ENCODE measurements at places on chromosomes 2 and 18.

- DNase-seq: no peak
These were observed 126.5 kb downstream of the LPIN1 start for GRCh38 chr2:11872948-11873269.

DNA sequence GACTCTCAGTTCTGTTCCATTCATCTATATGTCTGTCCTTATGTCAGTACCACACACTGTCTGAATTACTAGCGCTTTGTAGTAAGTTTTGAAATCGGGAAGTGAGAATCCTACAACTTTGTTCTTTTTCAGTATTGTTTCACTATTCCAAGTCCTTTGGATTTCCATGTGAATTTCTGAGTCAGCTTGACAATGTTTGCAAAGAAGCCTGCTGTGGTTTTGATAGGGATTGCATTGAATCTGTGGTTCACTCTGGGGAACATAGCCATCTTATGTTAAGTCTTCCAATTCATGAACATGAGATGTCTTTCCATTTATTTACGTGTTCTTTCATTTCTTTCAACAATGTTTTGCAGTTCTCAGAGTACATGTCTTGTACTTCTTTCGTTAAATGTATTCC is 15.0 kb downstream of the SLC3A1 start:
- no peak for DNase-seq

DNA sequence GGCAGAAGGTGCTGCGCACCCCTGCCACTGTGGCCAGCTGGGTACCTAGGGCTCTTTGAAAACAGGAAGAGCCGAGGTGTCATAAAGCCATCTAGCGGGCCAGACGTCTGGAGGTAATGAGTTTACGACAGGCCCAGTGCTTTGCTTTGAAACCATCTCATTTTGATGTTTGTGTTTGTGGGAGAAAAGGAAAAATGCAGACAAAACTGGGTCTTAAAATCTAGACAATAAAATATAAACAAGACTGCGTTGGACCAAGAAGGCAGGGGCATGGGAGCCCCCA is 3.2 kb downstream of the HOXD9 start:
- DNase-seq: no peak

DNA sequence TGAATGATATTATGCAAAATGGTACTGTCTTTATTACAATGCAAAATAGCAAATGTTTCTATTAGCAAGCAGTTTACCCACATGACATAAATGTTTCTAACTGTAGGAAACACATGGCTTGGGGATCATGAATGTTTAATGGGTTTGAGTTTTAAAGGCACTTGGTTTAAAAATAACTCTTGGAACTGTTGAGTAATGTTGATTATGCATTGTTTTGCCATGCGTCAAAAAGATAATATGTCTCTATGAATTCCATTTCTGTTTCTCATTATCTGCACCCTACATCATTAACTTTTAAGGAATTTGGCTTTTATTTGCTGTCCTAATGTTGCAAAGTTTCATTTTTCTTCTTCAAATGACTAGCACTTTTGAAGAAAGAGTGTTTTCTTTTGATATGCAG is 1355.5 kb downstream of the SUCLG1 start:
- no peak for DNase-seq

- DNase-seq: no peak
These were observed 40.7 kb upstream of the RAB27B start for GRCh38 chr18:54787616-54788015.

DNA sequence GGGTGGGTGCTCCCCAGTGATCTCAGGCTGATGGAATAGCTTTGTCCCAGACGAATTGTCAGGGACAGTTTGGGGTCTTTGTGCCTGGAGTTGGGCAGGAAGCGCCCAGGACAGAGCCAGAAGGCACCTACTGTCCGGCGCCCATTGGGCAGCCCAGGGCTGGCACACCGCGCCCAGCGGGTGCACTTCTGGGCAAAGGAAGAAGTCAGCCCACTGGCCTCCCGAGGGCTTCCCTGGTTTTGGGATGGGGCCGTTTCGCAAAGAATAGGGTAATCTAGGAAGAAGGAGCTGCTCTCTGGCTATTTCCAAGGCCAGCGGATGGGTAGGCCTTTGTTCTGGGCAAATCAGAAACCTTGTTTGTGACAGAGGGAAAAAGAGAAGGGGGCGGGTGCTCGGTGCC is 3.5 kb upstream of the SIX2 start:
- DNase-seq: no peak

DNA sequence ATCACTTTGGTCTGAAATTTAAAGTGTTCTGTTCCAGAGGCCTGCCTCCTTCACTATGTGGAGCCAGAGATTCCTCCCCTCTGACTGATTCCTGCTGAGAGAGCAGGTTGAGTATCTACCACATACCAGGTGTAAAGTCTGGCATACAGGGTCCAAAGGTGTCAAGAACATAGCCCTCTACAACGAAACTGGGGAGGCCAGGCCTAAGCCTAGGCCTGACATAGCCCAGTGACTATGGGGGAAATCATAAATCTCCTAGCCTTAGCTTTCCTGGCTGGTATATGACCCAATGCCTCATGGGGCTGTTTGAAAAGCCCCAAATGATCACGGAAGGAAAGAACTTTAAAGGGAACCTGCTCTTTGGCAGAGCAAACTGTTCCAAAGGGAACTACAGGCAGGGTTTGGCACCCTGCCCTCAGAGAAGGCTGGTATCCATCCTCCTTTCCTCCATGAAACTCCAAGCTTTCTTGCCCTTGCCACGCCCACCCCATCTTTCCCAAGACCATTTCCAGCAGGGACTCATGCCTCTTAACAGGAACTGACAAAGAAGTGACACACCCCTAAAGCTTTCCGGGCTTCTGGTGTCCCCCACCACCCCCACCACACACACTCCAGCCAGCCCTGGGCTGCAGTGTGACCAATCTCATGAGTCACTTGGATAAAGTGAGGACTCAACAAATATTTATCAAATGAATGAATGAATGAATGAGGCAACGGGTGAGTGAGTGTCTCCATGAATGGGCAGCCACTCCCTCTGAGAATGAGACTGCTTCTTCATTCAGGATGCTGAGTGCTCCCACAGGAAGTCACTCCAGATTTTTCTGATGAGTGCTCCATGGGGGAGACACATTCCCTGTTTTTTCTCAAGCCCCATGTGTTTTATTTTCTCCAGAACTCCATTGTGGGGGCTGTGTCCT is 114.5 kb upstream of the STPG4 start:
- DNase-seq: peak; percentile 18

DNA sequence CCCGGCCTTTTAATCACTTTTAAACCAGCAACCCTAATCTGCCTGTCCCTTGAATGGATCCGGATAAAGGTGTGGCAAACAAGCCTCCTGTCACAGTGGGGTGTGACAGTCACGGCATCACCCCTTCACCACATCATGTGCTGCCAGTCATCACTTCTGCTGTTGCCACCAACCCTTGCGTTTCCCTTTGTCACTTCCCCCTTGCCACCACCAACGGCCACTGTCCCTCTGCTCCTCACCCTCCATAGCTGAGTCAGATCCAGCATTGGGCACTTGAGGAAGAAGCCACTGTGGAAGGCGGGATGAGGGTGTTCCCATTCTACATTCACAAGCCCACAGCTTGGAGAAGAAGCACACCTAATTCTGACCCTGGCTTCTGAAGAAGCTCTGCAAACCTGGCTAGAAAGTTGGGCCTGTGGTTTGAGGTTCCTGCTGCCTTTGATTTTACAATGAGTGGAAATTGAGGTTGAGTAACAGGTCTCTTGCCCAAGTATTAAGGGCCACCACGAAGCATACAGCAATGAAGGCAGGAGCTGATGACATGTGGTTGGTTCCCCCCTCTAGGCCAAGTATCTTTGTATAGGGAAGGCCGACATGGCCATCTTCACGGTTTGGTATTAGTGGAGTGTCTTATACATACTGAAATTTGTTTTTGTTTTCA is 22.9 kb upstream of the DARS1 start:
- DNase-seq: no peak

- DNase-seq: peak; percentile 41
These were observed at the start of gene GRB14 for GRCh38 chr2:164620873-164621763. GRB14 (minus strand) TSS chr2:164621482; CDS start chr2:164621309, 173 bp downstream.

DNA sequence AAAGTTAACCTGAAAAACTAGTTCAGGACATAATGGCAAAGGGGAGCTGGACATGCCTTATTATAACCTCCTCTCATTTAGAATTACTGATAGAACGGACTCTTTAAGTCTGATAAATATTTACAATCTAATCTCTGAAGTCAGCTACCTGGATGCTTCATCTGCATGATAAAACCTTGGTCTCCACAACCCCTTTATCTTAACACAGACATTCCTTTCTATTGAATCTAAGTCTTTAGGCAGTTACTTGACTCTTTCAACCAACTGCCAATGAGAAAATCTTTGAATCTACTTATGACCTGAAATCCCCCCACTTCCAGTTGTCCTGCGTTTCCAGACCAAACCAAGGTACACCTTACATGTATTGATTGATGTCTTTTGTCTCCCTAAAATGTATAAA is 191.2 kb upstream of the LRRTM4 start:
- DNase-seq: no peak

GRCh38 chr2:221461901-221462300 is 110.2 kb downstream of the EPHA4 start:
- DNase-seq: no peak

- no peak for DNase-seq
These were observed 827.2 kb downstream of the EPHA4 start for GRCh38 chr2:220744861-220745260.

DNA sequence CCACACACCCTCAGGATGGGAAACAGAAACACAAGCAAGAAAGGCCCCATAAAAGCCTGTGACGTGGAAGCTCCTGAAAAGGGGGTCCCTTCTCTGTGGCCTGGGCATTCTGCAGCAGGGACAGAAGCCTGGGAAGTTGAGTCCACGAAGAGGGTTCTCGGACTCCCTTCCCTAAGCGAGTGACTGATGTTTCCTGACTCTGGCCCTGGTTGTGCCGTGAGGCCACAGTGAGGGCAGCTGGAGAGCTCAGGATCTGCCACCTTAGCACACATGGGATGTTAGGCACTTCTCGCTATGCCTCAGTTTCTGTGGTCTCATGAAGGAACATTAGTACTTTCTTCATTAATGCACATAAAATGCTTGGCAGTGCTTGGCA is 87.2 kb upstream of the ZFP36L2 start:
- no peak for DNase-seq

DNA sequence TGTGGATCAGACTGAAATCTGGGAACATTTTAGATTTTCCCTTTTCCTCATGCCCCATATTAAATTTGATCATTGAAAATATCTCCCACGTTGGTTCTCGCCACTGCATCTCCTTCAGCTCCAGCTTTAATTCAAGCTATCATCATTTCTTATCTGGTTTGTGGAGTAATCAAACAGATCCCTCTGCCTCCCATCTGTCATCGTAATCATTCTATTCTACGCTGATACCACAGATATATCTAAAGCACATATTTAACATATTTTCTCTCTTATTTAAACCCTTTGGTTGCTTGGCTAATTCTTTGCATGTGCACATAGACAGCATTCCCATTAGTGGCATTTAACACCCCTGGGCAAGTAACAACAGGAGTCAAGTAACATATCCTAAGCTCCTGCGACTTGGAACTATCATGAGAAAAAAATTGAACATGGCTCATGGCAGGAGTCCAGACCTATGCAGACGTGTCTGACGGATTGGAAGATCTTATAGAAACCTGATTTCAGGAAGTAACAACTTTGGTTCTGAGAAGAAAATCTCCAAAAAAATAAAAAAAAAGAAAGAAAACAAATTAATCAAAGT is 158.8 kb upstream of the KYNU start:
- no peak for DNase-seq

DNA sequence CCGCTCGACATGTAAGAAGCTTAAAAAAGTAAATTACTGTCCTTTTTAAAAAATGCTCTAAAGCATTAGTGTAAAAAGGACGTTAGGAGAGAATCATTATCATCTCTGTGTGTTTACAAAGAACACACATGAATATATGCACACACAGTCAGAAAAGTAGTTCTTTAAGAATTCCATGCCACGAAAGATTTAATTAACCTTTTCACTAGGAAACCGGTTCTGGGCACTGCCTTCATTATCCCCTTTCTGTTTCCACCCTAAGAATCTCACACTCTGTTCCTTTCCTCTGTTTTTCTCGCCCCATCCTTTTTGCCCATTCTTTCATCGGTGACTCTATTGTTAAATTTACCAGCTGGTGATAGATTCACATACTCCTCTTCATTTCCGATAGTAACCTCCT is 338.6 kb downstream of the DCC start:
- DNase-seq: no peak

DNA sequence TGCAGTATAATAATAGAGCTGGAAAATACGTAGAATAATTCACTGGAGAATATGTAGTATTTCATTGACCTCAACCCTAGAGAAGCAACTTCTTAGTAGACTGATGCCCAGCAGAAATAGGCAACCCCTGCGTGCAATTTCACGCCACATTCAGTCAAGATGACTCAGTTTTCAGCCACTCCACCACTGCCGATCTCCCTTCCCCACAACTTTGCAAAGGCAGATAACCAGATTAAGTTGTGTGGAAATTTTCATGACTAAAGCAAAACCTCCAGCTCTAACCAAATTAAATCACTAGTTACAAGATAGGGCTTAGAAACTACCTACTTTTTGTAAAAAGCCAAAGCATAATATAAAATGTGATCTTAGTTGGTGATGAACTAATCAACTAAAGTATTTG is 63.3 kb upstream of the STK17B start:
- DNase-seq: no peak

- no peak for DNase-seq
These were observed 1855.7 kb upstream of the CELF4 start for GRCh38 chr18:39421276-39421675.

GRCh38 chr18:64444819-64445218 is 295.9 kb upstream of the LINC00305 start:
- DNase-seq: no peak

GRCh38 chr2:207901401-207901800 is 123.9 kb downstream of the PLEKHM3 start:
- DNase-seq: no peak

- no peak for DNase-seq
These were observed 105.4 kb upstream of the FAM117B start for GRCh38 chr2:202529389-202529788.

DNA sequence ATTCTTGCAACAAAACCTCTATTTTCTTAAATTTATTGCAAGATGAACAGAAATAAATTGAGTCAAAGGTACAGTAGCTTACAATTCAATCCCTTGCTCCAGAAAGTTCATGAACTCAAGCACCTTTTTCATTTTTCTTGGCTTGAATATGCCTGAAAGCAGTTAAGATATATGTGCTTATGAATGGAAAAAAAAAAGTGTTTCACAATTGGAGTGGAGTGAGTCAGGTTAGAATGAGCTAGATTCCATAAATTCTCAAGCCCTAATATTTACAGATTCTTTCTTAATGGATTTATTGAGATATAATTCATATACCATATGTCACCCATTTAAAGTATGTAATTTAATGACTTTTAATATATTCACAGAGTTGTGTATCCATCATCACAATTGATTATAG is 39.6 kb upstream of the NEMP2 start:
- no peak for DNase-seq

GRCh38 chr2:44602446-44602845 is 240.7 kb downstream of the CAMKMT start:
- no peak for DNase-seq
